ENCODE measurements at places on chromosomes 4 and X.
A peak's percentile ranks its signal among the peaks of the same experiment; 100 is the strongest.

- DNase-seq = no peak
Measured at GRCh38 chrX:150329282-150329681, 33.8 kb upstream of the MAMLD1 start.

DNA sequence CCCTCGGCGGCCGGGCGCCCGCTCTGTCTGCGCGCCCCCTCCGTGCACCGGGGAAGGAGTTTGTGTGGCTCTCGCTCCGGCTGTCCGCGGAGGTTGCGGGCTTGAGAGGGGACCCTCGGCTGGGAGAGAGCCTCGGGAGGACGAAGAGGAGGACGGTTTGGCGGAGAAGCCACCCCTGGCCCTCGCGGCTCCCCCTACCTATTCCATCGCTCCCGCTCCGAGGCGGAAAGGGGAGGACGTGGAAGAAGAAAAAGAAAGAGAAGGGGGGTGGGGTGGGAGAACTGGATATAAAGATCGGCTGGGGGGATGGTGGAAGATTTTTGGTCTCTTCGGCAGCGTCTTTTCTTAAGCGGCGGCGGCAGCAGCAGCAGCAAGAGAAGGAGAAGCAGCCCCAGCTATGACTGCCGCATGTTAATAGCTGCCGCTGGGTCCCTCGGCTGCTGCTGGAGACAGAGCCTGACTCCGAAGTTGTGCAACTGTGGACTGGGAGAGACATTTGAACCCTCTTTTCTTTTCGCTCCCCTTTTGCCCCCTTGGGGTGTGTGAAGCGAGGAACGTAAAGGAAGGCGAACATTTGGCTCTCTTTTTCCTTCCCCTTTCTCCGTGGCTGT is 895 bp downstream of the ADGRL3 start:
- DNase-seq = no peak

DNA sequence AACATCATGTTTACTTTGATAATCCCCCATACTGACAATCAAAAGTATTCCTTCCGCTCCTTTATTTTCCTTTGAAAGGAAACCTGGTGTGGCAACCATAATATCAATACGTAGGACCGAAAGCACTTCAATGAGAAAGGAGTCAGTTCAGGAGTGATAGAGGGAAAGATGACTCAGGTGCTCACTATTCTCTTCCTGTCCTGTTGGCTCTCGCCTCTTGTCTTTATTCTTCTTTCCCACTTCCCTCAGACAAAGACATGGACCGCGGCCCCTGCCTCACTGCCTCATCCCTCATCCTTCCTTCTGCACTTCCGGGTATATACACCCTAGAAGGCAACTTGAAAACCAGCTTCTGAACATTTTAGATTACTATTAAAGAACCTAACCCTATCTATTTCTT is 49.8 kb upstream of the TNIP3 start:
- DNase-seq = no peak

GRCh38 chr4:124694946-124695598 is 17.5 kb downstream of the ANKRD50 start:
- DNase-seq = no peak

DNA sequence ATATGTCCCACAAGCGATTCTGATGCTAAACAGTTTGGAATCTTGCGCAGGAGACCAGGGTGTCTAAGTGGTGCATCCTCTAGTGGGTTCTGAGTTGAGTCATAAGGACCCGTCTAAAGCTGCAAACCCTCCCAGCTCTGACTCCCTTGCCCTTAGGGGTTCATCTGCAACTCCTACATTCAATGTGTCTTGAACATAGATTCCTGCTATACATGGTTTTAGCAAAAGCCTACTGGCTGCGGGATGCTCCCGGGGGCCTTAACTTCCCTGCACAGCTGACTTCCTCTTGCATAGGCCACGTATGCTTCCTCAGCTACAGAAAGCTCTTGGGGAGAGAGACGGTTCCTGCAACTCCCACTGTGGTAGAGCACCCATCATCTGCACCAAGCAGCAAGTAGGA is 236.7 kb downstream of the EVC2 start:
- no peak for DNase-seq

DNA sequence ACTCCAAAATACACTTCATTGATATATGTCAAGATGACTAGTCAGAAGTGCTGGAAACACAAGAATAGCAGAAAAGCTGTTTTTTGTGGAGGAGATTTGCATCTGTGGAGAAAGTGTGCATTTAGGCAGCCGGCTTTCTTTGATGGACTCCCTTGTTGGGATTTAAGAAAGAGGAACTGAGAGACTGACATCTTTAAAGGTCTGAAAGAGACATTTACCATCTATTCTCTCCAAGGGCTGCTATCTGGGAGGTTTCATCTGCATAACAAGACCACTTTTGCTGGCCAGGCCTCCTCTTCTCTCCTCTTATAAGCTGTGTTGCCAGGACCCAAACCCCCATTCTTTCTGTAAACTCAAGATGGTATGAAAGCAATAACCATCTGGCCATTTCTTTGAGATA is 1065.0 kb downstream of the NLGN4X start:
- DNase-seq = no peak

DNA sequence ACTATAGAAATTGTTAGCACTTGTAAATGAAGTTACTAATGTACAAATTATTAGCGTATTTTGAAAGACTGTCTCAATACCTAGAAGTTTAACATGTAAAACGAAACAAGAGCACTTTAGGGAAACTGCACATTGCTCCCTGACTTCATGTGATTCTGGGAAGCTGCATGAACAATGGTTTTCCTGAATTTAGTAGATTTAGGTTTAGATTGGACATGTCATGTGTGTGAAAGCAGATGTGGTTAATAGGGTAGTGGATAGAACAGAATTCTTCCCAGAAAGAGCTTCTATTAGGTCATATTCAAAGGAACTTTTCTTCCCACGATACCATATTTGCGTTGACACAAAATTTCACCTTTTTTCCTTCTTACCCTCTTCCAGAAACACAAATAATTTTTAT is 14.9 kb upstream of the CXCL8 start:
- DNase-seq = no peak

GRCh38 chrX:15468036-15468435 is 25.1 kb downstream of the PIR start:
- no peak for DNase-seq

GRCh38 chr4:152118819-152119553 is 358.2 kb upstream of the GATB start:
- DNase-seq = no peak

GRCh38 chrX:107102980-107103379 is 15.6 kb downstream of the RBM41 start:
- no peak for DNase-seq

DNA sequence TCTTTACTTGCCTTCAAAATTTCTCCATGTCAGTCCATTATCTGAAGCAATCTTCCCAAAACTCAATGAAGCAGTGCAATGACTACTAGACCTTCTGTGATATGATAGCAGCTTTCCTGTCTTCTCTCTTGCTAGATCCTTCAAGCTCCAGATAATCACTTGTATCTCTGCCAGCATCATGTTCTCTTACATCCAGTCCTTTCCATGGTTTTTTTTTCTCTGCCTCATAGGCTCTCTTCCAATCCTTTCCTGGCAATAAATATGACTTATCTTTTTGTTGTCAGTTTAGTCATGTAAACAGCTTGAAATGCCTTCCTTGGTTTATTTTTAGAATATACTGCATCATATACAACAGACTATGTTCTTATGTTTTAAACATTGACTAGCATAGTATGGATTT is 193.5 kb downstream of the CFAP299 start:
- DNase-seq = no peak

- no peak for DNase-seq
Measured at GRCh38 chrX:106040861-106041260, 2.3 kb upstream of the SERPINA7 start.

- peak; percentile 64 for DNase-seq
Measured at GRCh38 chrX:30935985-30936384, 46.9 kb upstream of the TAB3 start.

DNA sequence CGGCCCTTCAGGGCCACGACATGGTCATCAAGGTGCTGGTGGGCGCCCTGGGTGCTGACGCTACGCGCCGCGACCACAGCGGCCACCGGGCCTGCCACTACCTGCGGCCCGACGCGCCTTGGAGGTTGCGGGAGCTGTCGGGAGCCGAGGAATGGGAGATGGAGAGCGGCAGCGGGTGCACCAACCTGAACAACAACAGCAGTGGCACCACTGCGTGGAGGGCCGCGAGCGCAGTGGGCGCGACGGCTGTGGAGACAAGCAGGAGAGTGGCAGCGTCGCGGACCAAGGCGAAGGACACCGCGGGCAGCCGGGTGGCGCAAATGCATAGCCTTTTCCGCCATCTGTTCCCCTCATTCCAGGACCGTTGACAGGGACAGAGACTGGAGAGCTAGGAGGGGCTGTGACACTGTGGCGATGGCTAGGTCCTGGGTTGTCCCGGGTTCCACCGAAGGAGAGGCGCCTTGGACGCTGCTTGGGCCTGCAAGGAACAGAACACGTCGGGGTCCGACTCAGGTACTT is 919 bp downstream of the SOWAHD start:
- no peak for DNase-seq

DNA sequence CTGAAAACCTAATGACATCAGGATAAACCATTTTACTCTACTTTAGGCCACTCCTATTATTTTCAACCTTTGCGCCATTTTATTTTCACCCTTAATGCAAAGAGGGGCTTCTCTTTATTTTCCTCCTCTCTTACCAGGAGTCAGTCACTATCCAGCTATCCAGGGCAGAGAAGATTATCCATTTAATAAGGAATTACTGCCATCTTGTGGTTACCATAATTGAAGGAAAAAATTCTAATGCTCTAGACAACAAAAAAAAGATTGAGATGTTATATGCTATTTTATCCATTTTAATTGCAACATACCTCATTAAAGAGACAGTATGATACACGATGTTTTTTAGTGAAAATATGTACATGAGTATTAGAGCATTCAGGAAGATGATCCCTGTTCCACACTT is 514.5 kb upstream of the FAM241A start:
- peak; percentile 44 for DNase-seq

Measured in COLO829 (cell line).